ENCODE measurements at places on chromosomes 6 and 20.

GRCh38 chr6:79399499-79399898, 137.7 kb downstream of the LCA5 start:
- no peak for DNase-seq

DNA sequence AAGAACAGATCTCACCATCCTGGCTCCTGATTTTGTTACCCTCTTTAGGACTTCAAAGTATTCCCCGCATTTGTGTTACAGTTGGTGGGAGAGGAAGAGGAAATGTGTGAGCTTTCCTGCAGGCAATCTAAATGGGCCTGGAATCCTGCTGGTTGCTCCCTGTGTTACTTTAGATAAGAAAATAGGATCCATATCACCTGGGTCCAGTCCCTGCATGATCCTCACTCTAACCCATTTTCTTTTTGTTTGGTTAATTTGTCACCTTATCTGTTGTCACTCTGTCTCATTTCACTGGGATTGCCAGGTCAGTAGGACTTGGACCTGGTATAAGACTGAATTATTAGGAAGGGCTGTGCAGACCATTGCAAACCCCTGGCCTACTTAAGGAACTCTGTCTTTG, 175.9 kb upstream of the GJE1 start:
- DNase-seq = no peak

DNA sequence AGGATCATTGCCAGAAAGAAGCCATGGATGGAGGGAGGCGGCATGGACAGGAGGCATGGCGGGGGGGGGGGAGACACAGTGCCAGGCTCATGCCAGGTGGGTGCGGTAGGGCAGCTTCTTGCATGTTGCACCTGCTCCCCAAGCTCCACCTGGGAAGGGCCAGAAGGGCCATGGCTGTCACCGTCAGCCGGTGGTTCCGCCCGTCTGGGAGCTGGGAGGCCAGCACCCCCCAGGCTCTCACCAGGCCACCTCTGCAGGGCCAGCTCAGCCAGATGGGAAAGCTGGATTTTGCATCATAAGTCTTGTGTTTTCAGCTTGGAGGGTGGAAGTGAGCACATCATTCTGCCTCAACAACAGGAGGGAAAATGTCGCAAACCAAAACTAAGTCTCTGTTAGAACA, 404.7 kb downstream of the TAF4 start:
- no peak for DNase-seq

DNA sequence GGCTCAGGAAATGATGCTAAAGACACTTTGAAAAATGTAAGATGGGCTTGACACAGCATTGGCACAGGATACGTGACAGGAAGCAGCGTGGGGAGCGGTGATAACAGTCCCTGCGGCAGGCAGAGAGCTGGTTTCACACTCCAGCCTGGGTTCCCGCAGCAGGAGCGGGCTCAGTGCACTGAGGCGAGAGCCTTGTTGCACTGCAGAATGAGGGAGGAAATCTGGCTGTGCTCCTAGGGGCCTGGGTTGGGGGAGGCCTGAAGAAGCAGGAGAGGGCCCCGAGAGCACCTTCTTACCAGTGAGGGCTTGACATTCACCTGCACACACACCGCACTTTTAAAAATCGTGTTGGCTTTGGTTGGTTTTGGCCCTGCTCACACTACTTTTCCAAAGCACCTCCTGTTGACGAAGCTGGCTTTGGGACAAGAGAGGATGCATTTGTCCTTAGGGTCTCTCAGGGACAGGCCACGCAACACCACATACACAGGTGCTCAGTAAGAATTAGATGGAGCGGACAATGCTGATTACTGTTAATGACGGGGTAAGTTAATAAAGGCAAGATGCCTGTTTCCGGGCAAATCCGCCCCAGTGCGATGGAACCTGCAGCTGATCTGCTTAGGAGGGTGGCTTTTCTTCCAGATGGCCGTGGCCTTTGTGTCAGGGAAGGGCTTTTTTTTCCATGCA, 49.4 kb upstream of the ARMC2 start:
- DNase-seq = no peak

DNA sequence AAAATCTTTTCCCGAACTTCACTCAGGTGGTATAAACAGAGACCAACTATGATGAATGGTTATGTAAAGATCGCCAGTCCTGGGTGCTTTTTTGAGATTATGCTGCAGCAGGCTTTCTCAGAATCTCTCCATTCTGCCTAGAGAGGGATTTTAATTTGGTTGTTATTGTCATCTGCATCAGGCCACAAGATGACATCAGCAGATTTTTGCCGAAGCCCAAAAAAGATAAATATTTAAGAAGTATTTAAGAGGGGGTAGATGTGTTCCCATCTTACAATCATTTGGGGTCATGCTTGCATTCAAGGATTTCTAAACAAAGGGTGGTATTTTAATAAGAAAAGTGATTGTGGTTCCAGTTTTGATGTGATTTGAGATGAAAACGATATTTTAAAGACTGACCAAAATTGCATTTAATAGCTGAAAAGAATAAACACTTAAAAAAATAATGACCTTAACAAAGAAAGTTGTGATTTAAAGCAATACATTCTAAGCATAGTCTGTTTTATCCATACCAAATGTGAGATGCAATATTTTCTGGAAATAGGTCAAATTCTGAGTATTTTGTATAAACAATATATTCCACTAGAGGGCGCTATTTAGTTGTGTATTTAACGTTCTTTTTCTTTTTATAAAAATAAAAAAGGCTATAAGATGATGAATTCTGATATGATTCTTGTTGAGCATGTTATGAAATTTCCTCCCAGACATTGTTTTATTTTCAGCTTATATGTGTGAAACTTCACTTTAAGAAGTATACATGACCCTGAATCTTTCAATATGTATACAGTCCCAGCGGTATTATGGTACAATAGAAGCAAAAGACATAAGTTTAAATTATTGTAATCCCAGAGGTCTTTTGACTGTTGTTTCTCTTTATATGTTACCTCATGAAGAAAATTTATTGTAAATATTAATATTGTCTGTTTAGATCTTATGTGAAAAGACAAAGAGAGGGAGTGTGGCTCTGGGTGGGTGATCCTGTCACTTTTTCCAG, 51.0 kb upstream of the ZFP64 start:
- no peak for DNase-seq

DNA sequence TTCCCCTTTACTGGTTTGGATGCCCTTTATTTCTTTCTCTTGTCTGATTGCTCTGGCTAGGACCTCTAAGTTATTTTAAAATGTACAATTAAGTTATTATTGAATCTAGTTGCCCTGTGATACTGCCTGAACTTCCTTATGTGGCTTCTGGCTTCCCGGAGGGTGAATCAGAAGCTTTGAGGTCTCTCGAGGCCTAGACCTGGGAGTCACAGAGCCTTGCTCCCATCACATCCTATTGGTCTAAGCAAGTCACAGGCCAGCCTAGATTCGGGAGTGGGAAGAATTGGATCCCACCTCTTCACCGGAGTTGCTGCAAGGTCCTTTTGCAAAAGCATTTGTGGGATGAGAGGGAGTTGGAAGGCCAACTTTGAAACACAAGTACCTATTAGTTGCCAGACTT, 15.2 kb downstream of the BCAS4 start:
- DNase-seq = no peak

GRCh38 chr6:3908961-3909360, 59.8 kb downstream of the FAM50B start:
- no peak for DNase-seq

- no peak for DNase-seq
Measured at GRCh38 chr20:11912659-11913415, 4.9 kb upstream of the BTBD3 start.
